ENCODE measurements at places on chromosomes 7 and 10. TPM values are rescaled to one million over a fixed set of nuclear protein-coding genes. Genes with fewer than 3 reads are reported as not detected.

GRCh38 chr7:142381727-142382390, 124.0 kb upstream of the PRSS58 start:
- no peak for DNase-seq

- no peak for DNase-seq
These were observed 46.6 kb upstream of the PPP1R17 start for GRCh38 chr7:31640381-31640780.

GRCh38 chr10:110399106-110399964, 94.6 kb upstream of the SMNDC1 start:
- no peak for DNase-seq

- DNase-seq: no peak
These were observed 86.4 kb downstream of the FAM53B start for GRCh38 chr10:124657806-124658205.

GRCh38 chr10:85603151-85603940, 763.2 kb downstream of the GRID1 start:
- DNase-seq: no peak

DNA sequence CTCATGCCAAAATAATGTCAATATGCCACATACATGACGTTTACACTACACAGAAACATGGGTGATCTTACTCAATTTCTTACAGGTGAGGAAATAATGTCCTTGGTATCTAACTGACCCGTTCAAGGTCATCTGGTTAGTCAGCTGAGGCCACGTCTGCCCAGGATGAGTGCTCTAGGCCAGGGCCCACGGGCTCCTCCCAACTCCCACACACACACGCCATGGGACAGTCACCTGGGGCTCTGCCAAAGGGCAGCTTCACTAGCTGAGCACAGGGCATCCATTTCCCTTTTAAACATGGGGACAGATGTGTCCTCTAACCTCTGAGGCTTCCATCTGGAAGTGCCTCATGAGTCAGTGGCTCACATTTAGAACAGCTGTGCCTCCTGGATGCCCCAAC, 123.9 kb downstream of the TNS3 start:
- no peak for DNase-seq

- no peak for DNase-seq
These were observed 9.7 kb upstream of the MKRN1 start for GRCh38 chr7:140489026-140489359.

DNA sequence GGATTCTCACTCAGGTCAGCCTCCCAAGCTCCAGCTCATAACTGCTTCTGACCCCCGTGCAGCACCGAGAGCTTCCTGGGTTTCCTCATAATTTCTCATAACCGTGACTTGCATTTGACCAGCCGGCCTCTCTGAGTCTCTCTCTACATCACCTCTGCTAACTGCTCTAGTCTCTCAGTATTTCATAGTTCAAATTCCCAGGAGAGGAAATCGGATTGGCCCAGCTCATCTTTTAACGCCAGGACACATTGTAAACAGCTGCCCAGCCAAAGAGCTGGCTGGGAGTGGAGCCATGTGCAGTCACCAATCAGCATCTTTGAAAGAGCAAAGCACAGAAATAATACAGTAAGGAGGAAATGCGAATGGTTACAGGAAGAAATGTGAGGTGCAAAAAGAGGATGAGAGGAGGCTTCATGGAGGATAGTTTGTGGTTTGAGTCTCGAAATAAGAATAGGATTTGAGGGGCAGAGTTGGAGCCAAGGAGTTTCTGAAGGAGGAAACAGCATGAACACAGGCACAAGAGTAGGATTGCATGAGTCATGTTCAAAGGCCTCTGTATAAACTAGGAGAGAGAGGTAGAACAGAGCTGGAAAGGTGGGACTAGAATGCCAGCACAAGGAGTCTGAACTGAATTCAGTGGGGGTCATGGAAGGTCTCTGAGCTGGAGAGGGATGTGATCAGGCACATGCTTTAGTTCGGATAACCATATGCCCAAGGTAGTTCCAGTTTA, 15.2 kb upstream of the LBX1 start:
- DNase-seq: no peak

DNA sequence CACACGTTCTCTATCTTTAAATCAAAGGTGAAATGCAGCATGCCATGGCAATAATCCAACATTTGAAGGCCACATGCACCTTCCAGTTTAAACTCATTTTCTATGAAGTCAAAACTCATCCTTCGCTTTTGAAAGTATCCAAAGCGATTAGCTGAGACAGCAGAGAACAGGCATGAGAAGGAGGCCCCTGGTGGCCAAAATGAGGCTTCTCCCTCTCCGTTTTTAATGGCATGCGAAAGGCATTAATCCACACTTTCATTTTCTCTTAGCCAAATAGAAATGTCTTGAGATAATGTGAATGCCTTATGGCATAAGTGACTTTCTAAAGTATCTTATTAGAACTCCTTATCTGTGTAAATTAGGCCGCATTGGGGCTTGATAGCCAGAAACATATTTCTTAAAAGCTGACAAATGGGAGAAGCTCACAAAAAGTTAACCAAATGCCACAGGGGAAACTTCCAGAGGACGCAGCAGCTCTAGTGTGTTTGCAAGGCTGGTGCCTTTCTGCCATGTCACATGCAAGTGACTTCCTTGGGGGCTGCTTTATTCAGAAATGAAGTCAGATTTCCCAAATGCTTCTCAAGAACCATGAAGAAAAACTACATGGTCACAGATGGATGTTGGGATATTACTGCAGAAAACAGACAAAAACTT, 1189.6 kb downstream of the SORCS1 start:
- no peak for DNase-seq

DNA sequence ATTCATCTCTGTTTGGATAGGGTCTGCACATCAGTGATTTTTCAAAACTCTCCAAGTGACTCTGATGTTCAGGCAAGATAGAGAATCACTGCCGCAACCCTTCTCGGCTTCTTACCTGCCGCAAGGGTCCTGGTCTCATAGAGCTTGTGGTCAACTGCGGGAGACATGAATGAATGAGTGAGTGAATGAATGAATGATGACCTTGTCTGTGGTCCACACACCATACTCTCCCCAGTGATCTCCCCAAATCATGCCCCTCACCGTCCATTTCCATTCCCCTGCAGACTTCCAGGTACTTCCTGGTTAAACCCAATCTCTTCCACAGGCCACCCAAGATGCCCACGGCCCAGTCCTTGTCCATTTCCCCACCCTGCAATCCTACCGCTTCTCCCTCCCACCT, 5.9 kb upstream of the NPFFR1 start:
- no peak for DNase-seq

DNA sequence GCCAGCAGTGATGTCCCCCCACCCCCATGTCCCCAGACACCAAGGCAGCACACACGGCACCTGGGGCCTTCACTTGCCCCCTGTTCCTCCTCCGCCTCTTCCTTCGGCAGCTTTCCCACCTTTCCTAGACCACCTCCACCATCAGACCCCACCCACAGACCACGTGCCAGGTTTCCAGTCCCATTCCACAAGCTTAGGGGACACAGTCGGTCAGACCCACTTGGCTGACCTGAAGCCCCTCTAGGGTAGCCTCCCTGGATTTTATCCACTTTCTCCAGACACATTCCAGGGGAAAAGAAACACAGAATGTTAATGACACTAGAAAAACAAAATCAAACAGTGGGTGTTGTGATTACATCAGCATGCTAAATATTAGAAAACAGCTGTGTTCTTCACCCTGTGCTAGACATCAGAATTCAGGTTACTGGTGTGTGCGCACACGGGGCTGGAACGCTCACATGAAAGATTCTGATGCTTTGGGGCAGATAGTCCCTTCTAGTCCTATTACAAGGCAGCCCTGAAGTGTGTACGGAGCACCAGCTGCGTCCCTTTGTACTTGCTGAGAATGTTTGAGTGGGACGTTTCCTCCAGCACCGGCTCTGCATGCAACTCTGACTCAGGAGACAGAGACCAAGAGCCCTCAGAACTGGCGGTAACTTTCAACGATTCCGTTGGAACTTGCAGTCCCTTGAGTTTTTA, 75.5 kb upstream of the PPP2R2D start:
- DNase-seq: peak; percentile 20

DNA sequence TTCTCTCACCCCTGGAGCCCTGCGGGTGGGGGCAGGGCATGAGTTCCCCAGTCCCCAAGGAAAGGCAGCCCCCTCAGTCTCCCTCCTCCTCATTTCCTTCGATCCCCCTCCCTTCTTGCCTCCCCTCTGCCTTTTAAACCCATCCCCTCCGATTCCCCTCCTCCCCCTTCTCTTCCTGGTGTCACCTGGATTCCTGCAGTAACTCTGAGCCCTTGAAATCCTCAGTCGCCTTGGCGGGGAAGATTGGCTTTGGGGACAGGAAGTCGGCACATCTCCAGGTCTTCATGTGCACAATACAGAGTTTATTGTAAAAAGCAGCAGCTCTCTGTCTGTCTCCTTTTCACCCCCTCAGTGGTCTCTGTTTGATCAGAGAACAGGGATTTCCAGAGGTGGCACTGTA, 1.3 kb upstream of the MUC12 start:
- no peak for DNase-seq

DNA sequence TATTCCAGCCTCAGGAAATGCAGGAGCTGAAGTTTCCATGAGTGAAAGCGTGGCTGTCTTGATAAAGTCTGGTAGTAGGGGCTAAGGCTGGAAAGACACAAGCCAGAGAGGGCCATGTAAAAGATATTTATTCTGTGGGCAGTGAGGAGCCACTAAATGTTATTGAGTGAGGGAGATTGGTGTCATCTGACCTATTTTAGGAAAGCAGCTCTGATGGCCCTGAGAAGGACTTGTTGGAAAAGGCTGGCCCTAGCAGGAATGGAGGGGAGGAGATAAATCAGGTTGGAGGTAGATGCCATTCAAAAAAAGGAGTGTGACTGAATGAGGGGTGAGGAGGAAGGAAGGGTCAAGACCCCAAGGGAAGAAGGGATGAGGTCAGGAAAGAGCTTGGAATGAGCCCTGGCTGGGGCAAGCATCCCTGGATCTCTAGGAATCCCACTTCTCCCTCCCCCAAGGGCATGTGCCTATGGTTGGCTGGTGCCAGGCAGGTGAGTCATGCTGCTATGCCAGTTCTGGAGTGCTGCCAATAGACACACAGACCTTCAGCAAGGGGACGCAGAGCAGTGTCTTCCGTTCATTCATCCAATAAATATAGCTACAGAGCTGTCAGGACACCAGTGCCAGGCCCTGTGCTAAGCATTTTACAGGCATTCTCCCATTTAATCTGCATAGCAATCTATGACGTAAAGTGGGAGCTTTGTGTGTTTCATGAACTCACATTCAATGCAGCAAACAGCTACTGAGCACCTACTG, 2.0 kb downstream of the ANKRD2 start:
- peak; percentile 87 for DNase-seq

DNA sequence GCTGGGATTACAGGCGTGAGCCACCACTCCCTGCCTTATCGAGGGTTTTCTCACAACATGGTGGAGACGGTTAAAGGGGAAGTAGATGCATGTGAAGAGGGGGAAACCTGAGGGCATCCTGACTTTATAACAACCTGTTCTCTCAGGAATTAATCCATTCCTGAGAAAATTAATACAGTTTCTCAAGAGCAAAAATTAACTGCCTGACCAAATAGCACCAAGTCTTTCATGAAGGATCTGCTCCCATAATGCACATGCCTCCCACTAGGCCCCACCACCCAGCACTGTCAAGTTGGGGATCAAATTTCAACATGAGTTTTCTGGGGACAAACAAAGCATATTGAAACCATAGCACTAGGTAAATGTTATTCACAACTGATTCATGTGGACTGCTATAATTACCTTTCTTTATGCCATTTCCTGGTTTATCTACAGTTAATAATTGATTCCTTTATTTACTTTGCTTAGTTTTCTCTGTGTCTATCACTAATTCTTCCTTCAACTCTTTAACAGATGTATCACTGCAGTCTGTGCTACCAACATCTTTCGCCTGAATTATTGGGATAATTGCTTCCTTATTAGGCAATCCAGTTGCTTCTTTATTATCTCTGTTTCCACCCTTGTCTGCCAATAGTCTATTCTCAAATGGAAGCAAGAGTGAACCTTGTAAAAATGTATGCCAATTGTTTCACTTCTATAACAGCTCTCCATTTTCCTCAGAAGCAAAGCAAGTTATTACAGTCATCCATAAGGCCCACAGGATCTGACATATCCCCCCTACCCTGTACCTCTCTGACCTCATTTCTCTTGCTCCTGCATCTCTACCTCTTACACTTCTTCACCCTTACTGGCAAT, 12.9 kb upstream of the MICU1 start:
- no peak for DNase-seq

- no peak for DNase-seq
These were observed 19.9 kb downstream of the ELN start for GRCh38 chr7:74047804-74048380.

- no peak for DNase-seq
These were observed 33.4 kb downstream of the CPXM2 start for GRCh38 chr10:123858077-123858681.

- no peak for DNase-seq
These were observed 27.3 kb downstream of the FIGNL1 start for GRCh38 chr7:50422858-50423257.

DNA sequence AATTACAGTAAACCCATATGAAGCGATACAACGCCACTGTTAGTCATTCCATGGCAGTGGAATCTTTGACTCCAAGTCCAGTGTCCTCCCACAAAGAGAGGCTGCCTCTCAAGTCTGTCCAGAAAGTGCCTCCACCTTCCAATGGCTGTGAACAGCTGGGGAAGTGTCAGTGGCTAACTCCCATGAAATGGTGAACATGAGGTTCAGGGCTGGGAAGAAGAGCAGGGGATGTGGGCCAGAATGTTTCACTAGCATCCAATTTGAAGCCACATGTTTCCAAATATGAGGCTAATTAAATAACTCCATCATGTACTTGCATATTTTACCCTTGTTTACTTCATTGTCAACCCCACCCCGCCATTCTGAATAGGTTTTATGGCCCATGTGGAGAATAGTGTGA, 53.1 kb upstream of the CHST15 start:
- no peak for DNase-seq

GRCh38 chr10:69716711-69717560, 84.8 kb upstream of the COL13A1 start:
- DNase-seq: no peak

GRCh38 chr10:129938460-129938859, 25.6 kb downstream of the EBF3 start:
- peak; percentile 19 for DNase-seq

DNA sequence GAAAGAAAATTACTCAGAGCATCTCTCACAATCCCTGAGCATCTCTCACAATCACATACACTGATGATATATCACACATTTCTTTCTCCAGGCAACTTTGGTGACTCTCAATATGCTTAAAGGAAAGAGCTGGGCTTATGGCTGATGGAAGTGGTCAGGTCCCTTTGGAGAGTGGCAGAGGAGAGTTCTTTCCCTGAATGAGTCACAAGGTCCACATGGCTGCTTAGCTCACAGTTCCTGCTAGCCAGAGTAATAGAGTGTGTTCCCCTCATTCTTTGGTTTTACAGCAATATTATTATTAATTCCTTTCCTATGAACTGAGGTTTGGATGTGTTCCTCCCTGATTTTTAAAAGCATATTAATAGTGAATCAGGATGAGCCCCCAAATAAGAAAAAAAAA, 287.4 kb downstream of the C7orf25 start:
- DNase-seq: no peak

The FASTK gene
- total RNA-seq: 60.0 TPM

The ADIRF gene
- 1,074 TPM for total RNA-seq

The FAM204A gene
- total RNA-seq: 28.2 TPM

The SPDYE2 gene
- total RNA-seq: not detected

The TRIM73 gene
- 2.2 TPM for total RNA-seq

Data from breast epithelium (tissue), 4 donors.